Thoracic aorta (tissue), 2 donors: ENCODE measurements at places on chromosomes 12 and 14. TPM values are rescaled to one million over a fixed set of nuclear protein-coding genes. Genes with fewer than 3 reads are reported as not detected.

AQP5 gene
- total RNA-seq = 0.42 TPM

MMP14 gene
- total RNA-seq = 160 TPM

KLRB1 gene
- 1.6 TPM for total RNA-seq

KLRC2 gene
- total RNA-seq = not detected

ADGRD1 gene
- 21.3 TPM for total RNA-seq

RNASE7 gene
- total RNA-seq = 0.27 TPM

- DNase-seq = no peak
These were observed 9.0 kb upstream of the COL2A1 start for GRCh38 chr12:48013287-48013686.

DNA sequence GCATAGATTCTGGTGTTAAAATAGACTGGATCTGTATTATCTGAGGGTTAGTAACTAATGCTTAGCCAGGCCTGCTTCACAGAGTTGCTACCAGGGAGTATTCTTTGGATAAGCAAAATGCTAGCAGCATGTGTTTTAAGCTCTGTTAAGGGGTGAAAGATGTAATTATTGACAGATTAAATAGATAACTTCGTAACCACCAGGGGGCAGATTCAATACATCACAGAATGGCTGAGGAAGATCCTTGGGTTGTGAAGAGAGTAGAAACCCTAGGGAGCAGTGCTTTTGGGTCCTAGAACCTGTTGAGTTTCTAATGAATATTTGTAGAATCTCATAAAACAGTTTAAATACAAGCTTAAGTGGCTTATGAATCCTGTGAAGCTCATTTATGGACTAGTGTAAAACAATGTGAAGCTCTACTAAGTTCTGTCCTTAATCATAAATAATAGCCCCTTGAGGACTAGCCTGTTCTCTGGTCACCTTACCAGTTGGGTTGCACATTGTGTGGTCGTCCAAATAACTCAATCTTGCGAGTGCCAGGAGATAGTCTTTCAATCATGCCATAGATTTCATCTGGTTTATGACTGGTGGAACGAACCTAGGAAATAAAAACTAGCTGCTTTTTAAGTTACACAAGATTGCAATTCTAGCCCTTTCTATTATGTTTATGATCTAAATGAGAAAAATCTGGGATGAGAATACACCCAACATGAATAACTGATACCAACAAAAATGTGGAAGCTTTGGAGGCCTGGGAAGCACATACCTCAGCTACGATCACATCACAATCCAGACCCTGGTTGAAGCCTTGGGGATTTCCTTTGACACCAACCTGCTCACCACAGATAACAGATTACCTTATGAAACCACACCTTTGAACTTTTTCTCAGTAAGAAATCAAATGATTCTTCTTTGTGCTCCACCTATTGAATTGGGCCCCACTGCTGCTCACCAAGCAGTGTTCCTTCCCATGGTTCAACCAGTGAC is 12.3 kb downstream of the METTL3 start:
- DNase-seq = no peak

GRCh38 chr12:96419576-96420276 is 19.5 kb upstream of the CDK17 start:
- DNase-seq = no peak

- no peak for DNase-seq
These were observed 95.6 kb downstream of the GAS2L3 start for GRCh38 chr12:100668945-100669536.

DNA sequence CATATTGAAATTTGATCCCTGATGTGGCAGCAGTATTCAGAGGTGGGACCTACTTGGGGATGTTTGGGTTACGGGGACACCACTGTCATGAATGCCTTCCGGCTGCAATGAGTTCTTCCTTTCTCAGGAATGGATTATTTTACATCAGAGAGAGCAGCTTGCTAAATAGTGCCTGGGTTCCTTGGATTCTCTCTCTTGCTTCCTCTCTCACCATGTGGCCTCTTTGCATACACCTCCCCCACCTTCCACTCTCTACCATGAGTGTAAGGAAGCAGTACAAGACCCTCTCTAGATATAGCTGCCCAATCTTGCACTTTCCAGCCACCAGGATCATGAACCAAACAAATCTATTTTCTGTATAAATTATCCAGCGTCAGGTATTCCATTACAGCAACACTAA is 15.4 kb upstream of the SCAF11 start:
- no peak for DNase-seq

DNA sequence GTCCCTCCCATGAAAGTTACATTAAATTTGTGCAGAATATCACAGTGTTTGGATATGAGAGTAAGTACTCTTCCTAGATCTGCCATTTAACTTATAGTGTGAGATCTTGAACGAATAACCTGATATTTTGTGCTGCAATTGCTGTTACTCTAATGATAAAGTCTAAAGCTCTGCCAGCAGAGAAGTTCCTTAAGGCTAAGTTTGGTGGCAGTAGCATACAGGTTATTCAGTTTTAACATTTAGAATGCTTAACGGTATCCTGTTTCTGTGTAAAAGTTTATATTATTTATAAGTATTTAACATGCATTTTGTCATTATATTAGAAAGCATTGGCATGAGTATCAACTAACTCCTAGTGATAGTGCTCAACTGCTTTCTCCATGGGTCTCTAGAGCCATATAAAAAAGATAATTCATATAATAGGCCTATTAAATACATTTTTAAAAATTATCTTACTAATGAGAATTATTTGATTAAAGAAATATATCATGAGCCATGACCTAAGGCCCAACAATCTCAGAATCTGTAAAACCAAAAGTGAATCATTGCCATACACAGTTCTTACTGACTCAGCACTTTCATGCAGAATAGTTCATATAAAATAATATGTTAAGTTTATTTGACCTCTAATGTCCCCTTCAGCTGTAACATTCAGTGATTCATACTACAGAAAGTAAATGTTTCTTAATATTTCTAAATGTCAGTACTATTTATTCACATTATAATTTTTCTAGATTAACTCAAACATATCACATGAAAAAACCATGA is 1058.6 kb downstream of the TRHDE start:
- DNase-seq = no peak

DNA sequence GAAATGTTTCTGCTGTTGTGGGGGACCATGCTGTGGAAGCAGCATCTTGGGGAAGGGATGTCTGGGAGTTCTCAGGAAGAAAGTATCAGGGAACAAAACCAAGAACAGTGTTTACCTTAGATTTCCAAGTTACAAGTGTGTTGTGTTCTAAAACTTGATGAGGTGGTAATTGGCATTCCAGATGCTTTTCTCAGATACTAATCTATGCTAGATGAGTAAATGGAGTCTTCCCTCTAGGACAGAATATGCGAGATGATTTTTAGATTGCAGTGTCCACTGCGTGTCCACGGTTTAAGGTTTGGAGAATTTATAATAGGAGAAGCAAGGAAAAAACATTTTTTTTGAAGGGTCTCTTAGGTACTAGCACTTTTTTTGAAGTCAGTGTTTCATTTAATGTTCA is 436.5 kb downstream of the PCNX1 start:
- no peak for DNase-seq

GRCh38 chr14:60744566-60744965 is 10.0 kb downstream of the MNAT1 start:
- DNase-seq = no peak

DNA sequence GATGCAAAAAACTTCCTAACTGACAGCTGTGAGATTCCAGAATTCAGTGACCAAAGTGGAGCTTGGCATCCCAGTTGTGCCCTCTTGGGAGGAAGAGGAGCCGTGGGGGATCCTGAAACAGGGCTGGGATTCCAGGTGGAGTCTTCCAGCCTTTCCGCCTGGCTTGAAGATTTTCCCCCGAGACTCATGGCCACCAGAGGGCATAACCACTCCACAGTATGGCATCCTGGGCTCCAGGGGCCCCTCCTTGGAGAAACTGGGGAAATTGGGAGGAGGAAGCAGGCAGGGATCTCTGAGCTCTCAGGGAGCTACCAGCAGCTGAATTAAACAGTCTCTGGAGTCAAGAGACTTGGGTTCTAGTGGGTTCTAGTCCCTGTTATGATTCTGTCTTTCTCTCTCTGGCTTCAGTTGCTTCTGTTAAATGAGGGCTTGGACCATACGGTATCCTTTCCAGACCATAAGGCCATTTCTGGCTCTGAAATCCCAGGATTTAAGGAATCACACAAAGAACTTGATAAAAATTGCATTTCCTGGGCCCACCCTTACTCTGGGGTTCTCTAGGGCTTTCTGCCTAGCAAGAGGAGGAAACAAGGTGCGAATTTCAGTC is 2.6 kb upstream of the TAMALIN start:
- DNase-seq = no peak

GRCh38 chr14:81454572-81455218 is 54.6 kb upstream of the STON2 start:
- DNase-seq = no peak

- no peak for DNase-seq
These were observed 350.1 kb downstream of the NELL2 start for GRCh38 chr12:44525806-44526654.
